ENCODE measurements at places on chromosomes 4 and X.
A peak's percentile ranks its signal among the peaks of the same experiment; 100 is the strongest.

DNA sequence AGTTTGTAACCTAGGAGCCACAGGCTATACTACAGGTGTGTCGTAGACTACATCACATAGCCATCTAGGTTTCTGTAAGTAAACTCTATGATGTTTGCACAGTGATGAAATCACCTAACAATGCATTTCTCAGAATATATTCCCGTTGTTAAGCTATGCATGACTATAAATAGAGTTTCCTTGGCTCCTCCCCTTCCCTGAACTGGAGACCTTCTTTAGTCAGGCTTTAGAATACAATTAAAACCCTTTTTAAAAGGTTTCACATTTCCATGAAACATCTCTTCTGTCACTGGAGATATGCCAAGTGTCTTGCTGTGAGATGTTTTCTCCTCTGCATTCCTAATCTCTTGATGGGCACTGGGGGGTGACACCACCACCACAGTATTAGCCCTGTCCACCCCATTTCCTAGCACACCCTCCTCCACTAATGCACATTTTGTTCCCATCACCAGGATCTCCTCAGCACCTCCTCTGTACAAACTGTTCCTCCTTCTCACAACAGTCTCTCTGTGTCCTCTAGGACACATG, 334.6 kb upstream of the CPEB2 start:
- no peak for DNase-seq

- DNase-seq: no peak
Observed at GRCh38 chr4:168097161-168097560, 4.8 kb downstream of the ANXA10 start.

DNA sequence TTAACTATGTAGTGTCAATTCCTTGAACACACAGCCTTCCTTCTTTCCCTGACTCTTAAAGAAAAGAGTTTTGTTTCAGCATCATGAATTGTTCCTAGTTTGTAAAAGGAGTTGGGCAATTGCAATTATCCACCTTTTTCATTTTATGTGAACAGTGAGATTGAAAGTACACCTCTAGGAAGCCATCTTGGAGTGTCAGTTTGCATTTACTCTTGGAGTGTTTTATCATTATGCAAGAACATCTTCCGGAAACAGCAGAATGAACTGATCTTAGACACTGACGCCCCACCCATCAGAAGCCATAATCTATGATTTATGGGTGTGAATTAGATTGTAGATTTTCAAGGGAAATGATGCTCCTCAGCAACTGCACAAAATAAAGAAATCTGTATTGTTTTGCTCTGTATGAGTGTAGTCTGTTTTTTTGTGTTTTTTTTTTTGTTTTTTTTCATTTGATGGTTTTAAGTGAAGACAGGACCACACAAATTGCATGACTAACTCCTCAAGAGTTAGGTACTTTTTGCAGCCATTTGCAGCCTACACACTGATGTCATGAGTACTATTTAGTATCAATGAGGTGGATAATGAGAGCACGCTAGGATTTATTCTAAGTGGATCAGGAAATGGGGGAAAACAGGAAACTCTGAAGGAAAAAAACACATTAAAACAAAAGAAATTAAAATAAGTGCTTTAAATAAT, 19.5 kb upstream of the FGF2 start:
- no peak for DNase-seq

DNA sequence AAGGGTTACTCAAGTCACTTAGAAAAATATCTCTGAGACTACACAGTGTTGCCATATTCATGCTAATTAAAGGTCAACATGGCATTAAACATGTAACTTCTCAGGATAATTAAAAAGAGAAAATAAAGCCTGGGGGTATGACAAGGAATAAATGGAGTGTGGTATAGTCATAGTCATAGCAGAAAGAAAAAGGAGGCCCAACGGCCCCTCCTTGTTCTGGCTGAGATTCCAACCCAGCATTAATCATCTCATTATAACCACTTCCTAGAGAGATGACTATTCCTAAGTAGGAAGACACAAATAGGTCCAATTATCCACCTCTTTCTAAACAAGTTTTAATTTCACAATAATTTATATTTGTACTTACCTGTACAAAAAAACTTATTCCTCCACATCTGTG, 778.4 kb upstream of the AADAT start:
- no peak for DNase-seq

- peak; percentile 43 for DNase-seq
Observed at GRCh38 chr4:89254847-89255246, 52.8 kb downstream of the GPRIN3 start.

DNA sequence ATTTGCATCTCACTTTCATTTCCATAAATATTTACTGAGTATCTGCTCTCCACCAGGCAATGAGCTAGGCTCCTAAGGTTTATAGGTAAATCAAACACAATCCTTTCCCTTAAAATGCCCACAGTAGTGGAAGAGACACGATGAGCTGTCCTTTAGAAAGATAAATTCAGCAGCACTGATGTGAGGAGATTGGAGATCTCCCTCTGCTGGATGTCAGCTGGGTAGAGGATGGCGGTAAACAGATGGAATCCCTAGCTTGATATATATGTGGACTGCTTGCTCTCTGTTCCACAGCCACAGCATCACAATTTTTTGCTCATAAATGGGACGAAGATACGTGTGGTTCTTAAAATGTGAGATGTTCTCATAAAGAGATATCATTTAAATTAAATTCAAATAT, 216.4 kb upstream of the RASGEF1B start:
- DNase-seq: no peak

Data from activated naive CD4-positive, alpha-beta T cell treated with Interleukin-2 at 50 U/mL for 16 hours (primary cell).